ENCODE measurements at places on chromosomes 12 and 14. TPM values are rescaled to one million over a fixed set of nuclear protein-coding genes. Genes with fewer than 3 reads are reported as not detected.

Gene PLEKHD1
- under 0.01 TPM for total RNA-seq

DNA sequence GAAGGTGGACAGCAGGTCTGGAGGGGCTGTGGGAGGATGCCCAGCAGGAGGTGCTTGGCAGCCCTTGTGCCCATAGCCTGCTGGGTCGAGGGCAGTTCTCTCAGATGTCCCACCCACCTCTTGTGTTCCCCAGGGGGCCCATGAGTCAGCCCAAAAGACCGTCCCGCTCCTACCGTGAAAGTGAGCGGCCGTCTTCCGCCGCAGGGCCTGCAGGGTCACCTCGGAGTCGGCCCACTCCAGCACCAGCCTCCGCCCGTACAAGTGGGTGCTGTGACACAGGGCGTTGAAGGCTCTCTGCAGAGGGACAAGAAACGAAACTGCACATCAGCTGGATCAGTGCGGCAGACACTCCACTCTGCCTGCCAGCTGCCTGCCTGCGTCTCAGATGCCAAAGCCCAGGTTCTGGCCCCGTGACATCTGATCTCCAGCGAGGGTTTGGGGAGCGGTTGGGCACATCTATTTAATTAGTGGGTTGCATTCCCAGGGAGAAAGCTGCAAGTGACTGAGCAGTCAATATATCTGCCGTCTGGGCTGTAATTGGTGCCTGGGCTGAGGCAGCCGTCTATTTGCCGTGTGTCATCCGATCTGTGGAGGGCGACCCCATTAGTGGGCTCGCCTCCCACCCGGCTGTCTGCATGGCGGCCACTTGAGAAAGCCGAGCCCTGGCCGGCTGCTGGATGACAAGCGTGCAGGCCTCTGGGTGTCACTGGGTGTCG lies 121.5 kb downstream of the RBM19 start:
- DNase-seq = no peak

Gene C12orf50
- total RNA-seq = not detected

- no peak for DNase-seq
Measured at GRCh38 chr12:28925719-28926376, 223.2 kb upstream of the FAR2 start.

DNA sequence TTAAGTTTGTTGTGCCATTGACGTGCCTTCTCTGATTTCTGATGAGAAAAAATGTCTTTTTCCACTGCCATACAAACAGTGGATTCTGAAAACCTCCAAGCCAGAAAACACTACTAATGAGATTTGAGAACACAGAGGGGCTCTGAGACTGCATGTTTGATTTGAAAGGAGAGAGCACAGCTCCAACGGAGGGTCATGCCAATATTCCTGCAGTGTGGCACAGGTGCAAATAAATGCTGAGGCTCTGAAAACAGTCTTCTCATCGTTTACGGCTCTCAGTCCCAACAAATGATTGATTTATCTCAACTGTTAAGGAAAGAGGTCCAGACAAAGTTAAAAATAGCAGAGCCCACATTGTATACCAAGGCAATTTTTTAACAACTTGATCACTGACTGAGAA lies 128.7 kb downstream of the KCNH5 start:
- DNase-seq = no peak

DNA sequence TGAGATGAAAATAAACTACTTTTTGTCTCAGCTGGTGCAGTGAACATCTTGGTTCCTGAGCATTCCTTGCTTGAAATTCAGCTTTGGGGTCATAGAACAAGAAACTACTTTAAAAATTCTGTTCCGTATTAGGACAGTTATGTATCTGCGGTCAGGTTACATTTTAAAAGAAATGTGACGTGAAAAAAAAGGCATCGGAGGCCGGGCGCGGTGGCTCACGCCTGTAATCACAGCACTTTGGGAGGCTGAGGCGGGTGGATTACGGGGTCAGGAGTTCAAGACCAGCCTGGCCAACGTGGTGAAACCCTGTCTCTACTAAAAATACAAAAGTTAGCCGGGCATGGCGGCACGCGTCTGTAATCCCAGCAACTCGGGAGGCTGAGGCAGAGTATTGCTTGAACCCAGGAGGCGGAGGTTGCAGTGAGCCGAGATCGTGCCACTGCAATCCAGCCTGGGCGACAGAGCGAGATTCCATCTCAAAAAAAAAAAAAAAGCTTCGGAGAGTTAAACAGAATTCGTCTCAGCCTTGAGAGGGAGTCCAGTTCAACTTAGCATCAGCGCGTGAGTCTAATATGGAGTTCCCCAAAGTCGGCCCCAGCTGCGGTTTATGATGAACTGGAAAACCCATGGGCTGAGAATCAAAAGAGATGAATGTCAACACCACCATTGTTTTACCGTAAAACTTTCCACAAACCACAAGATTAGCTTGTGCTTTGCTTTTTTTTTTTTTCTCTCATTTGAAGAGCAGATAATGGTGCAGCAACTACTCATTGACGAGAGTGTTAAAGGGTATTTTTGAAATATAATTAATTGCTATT lies 2.1 kb upstream of the SLC2A13 start:
- DNase-seq = no peak

DNA sequence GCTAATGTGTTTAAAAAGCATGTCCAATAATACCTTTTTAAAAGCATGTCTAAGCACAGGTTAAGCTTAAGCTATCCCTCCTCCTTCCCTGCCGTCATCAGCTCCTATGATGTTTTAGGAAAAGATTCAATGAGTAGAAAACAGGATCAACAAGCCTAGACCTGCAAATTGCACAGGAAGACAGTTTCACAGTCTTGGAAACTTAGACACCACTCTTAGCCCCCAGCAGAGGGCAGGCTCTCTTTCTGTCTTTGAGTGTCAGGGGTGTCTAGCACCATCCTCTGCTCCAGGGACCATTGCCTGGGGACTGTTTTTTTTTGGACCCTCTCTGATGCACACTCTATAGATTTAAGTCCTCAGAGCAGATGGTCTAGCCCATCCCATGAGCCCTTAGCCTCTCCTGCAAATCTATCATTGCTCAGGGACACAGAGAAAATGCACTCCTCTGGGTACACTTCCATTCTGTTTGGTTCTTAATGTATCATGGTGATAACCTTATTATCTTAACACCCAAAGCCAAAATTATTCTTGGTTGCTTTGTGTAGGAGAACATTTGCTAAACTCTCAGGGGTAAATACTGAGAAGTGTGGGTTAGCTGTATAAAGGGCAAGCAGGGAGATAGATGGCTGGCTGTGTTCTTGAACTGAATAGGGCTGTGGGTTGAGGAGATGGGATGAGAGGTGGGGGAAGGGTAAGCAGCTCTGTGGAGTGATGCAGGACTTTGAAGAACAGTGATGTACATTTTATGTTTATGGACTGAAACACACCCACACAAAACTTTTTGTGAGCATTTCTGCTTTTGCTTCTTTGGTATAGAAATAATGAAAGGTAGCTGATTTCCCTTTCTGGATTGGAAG lies 259.9 kb upstream of the DDHD1 start:
- DNase-seq = peak; percentile 1

DNA sequence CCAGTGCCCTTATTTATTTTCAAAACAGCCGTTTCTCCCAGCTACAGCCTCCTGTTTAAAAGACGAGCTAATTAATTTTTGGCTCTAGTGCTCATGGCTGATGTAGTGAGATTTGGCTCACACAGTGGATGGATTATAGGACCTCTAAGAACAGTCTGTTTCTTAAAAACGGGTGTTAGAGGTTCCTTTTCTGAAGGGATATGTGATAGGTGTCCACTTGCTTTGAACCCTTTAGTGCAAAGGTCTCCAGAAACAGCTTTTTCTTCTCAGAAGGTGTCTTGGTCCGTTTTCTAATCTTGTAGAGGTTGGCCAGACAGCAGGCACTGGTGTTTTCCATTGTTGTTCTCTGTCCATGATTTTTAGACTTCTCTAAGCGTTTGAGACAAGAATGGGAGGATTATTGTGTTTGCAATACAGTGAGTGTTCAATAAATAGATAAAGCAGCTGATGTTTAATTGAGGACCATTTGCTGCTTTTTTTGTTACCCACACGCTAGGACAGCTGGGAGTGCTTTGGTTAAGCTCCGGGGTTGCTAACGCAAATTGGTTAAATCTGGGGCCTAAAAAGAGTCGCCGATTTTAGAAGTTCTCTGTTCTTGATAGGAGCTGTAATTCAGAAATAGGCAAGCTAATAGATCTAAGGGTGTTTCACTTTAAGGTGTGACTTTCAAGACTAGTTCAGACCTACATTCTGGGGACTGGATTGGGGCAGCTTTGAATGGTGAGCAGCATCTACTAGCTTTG lies 1.0 kb downstream of the BORCS5 start:
- DNase-seq = no peak

DNA sequence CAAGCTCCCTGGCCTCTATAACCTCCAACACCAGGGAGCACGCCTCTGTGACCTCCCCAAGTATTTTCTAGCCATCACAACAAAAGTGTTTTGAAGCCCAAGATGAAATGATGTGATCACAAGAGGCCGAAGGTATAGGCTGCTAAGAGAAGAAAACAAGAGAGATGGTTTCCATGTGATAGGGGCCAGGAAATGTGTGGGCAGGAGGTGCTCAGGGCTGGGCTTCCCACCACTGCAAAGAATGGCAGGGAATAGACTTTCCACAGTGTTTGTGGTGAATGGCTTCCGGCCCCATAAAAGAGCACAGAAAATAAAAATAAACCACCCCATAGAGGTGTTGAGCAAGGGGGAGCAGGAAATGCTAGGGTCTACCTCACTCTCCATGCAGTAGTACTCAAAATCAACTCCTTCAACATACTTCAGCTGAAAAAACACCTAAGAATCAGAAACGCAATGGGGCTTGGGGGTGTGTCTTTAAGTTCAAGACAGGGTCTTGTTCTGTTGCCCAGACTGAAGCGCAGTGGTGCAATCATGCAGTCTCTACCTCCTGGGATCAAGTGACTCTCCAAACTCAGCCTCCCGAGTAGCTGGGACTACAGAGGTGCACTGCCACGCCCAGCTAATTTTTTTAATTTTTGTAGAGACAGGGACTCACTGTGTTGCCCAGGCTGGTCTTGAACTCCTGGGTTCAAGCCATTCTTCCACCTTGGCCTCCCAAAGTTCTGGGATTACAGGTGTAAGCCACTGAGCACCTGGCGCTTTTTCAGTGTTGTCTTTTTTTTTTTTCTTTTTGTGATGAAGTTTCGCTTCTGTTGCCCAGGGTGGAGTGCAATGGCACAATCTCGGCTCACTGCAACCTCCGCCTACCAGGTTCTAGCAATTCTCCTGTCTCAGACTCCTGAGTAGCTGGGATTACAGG lies 27.1 kb downstream of the DAD1 start:
- no peak for DNase-seq

GRCh38 chr12:71865757-71866536 lies 26.4 kb downstream of the TBC1D15 start:
- DNase-seq = no peak

- peak; percentile 14 for DNase-seq
Measured at GRCh38 chr12:100576331-100577036, 3.0 kb downstream of the GAS2L3 start.

GRCh38 chr12:62438098-62438692 lies 28.4 kb upstream of the MON2 start:
- DNase-seq = no peak

DNA sequence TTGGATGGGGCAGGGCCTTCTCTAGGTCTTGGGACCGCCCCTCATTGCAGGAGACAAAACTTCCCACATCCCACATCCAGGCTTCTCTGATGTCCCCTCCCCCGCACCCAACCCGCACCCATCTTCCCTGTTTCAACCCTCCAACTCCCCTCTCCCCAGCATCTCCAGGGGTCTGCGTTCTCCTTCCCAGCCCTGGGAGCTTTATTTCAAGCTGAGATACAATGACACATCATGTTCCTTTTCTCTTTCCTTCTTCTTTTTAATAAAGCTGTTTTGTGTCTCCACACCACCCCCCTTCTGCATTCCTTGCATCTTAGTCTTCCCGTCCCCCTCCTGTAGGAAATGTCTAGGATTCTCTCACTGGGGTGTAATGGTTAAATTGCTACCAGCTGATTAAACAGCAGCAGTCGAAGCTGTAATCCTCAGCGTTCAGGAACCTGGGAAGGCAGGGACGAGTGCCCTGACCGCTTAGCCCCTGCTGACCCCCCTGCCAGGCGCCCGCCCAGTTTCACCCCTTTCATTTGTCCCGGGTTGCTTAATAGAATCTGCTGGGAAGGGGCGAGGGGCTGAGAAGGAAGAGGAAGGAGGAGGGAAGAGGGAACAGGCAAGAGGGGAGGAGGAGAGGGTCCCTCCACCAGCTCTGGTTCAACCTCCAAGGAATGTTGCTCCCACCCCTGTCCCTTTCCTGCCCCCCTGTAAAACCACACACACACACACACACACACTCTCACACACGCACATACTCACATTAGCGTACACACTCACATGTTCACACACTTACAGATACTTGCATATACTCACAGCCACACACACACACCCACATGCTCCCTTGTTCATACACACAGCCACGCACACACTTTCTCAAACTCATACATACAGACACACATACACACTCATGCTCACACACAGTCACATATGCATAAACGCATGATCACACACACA lies 104.5 kb upstream of the MED13L start:
- no peak for DNase-seq

Gene SLC7A8
- 2.2 TPM for total RNA-seq

- no peak for DNase-seq
Measured at GRCh38 chr12:41011939-41012338, 176.2 kb upstream of the PDZRN4 start.

Gene LGR5
- under 0.01 TPM for total RNA-seq

Gene GLT1D1
- under 0.01 TPM for total RNA-seq

DNA sequence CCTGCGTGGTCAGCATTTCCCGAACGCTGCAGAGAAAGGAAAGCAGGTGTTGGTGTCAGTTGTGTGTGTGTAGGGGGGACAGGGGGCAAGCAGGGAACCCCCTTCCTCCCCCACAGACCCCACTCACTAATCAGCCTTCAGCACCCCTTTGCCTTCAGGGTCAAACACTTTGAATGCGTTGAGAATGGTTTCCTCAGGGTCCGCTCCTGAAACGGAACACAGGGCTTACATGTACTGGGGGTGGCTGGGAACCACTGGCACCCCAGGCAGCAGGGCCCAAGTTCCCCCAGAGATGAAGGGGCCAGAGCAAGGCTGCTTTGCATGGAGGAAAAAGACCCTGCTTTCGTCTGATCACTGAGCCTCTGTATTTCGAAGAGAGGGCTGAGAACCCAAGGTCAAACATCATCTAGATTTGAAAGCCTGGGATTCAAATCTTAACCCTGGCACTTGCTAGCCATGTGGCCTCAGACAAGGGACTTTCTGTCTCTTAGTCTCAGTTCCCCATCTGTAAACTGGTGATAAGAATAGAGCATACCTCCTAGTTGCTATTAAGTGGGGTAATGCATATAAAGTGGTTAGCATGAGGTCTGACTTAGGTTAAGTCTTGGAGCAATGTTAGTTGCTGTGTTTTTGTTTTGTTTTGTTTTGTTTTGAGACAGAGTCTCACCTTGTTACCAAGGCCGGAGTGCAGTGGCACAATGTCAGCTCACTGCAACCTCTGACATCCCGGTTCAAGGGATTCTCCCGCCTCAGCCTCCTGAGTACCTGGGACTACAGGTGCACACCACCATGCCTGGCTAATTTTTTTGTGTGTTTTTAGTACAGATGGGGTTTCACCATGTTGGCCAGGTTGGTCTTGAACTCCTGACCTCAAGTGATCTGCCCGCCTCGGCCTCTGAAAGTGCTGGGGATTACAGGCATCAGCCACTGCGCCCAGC lies 7.0 kb downstream of the MYL2 start:
- DNase-seq = no peak

Gene PDE3A
- 0.81 TPM for total RNA-seq
